ENCODE measurements at places on chromosomes 13 and 19.
A peak's percentile ranks its signal among the peaks of the same experiment; 100 is the strongest.

DNA sequence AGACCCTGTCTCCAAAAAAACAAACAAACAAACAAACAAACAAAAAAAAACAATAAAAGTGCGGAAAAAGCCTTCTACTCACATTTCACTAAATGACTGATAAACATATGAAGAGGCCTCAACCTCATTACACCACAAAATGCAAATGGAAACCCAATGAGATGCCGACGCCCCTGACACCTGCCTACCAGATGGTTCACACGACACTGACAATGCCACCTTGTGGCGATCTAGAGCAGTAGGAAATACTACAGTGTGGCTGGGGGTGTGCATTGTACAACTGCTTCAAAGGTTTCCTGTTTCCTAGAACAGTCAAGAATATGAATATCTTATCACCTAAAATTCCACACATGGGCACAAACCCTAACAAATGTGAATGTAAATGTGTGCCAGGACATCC lies 14.0 kb downstream of the SCGB2B2 start:
- peak; percentile 53 for DNase-seq

- no peak for DNase-seq
Measured at GRCh38 chr19:20357921-20358320, 190.9 kb downstream of the ZNF486 start.

GRCh38 chr13:38385153-38385891 lies 35.7 kb downstream of the UFM1 start:
- no peak for DNase-seq

DNA sequence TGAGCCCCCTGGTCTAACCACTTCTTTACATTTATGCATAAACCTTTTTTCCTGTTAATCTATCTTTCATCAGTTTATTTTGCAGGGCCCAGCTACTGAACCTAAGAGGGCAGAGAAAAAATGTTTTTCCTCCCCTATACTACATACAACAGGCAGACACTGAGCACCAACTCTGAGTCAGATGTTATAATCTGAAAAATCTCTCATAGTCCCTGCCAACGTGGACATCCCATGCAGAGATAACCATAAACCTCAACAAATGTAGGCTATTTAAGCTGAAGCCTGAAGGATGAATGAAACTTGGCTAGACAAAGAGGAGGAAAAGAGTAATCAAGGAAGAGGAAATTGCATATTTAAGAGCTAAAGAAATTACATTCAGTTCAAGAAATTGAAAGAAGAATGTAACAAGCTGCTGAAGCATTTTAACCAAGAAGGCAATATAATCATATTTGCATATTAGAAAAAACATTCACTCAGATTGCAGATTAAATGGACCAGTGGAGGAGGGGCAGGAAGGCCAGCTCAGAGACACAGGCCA lies 2.6 kb downstream of the NEK3 start:
- no peak for DNase-seq

DNA sequence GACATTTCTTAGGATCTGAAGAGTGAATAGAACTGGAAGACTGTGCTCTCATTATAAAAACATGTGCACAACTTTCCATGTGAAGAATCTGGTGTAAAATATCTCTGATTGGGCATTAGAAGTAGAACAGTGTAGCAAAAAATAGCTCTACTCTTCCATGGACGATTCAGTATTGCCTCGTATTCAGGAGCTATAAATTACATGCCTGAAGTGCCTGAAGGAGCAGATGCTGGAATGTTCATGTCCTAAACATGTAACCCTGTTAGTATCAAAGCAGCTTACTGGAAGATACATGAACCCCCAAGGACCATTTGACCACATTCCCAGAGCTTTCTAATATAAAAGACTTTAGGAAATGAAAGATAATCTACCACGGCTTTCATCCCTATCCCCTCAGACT lies 528.9 kb downstream of the DACH1 start:
- DNase-seq = no peak

GRCh38 chr19:10416083-10416379 lies 4.3 kb upstream of the PDE4A start:
- DNase-seq = no peak

DNA sequence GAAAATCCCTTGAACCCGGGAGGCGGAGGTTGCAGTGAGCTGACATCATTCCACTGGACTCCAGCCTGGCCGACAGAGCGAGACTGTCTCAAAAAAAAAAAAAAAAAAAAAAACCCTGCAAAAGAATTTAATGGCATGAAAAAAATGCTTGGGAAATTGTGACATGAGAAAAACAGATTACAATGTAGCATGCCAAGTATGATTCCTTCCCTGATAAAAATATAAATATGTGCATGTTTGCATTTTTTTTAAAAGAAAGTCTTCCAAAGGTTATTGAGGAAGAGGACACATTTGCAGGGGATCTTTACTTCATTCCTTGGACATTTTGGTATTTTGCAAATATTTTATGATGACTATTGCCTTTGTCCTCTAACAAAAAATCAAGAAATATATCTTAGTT lies 14.5 kb upstream of the ZBTB32 start:
- DNase-seq = no peak

- DNase-seq = no peak
Measured at GRCh38 chr13:103130681-103131210, 64.5 kb upstream of the SLC10A2 start.

- DNase-seq = no peak
Measured at GRCh38 chr19:50602496-50602895, 34.3 kb upstream of the LRRC4B start.

DNA sequence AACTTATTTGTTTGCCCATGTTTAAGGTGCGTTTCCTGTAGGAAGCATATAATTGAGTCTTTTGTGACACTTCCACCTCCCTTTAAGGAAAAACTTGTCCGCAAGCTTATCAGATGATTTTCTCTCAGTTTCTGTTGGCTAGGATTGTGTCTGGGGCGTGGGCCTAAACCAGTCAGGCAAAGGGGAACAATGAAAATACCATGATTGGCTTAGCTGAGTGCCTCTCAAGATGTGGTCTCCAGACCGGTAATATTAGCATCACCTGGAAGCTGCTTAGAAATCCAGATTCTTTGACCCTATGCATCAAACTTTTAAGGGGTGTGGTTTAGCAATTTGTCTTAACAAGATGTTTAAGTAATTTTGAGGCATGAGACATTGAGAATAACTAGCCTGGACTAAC lies 20.0 kb downstream of the SLAIN1 start:
- no peak for DNase-seq

- no peak for DNase-seq
Measured at GRCh38 chr13:100604918-100605710, 16.5 kb upstream of the GGACT start.

- DNase-seq = no peak
Measured at GRCh38 chr13:63167699-63168337, 1752.2 kb upstream of the PCDH20 start.

DNA sequence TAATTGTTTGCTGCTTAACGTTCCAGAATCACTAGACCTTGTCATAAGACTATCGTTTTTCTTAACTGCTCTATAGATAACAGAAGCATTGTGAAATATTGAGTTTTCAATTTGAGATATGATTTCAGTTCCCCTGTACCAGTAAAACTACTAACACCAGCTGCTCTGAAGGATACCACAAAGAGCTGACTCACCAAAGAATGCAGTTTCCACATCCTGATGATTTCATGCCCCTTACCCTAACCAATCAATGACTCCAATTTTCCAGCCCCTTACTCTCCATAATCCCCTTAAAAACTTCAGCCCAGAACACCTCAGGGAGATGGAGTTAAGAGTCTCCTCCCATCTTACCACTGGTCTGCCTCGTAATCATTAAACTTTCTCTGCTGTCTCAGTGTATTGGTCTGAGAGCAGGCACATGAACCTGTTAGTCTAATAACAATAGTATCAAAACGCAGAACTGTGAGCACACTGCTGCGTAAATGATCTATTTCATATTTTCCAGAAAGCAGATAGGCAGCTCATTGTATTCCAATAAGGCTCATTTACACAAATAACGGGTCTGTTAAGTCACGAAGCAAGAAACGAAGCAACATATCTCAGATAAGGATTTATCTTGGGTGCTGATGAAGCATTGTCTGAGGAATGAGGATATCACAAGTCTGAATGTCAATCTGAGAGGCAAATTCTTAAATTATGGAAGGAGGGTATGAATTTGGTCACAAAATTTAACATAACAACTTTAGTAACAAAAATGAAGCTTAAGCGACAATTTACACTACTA lies 14.1 kb upstream of the CCNA1 start:
- DNase-seq = no peak

GRCh38 chr13:111489301-111489700 lies 168.9 kb downstream of the TEX29 start:
- DNase-seq = no peak

- DNase-seq = peak; percentile 11
Measured at GRCh38 chr13:96967248-96967745, 27.0 kb downstream of the OXGR1 start.

DNA sequence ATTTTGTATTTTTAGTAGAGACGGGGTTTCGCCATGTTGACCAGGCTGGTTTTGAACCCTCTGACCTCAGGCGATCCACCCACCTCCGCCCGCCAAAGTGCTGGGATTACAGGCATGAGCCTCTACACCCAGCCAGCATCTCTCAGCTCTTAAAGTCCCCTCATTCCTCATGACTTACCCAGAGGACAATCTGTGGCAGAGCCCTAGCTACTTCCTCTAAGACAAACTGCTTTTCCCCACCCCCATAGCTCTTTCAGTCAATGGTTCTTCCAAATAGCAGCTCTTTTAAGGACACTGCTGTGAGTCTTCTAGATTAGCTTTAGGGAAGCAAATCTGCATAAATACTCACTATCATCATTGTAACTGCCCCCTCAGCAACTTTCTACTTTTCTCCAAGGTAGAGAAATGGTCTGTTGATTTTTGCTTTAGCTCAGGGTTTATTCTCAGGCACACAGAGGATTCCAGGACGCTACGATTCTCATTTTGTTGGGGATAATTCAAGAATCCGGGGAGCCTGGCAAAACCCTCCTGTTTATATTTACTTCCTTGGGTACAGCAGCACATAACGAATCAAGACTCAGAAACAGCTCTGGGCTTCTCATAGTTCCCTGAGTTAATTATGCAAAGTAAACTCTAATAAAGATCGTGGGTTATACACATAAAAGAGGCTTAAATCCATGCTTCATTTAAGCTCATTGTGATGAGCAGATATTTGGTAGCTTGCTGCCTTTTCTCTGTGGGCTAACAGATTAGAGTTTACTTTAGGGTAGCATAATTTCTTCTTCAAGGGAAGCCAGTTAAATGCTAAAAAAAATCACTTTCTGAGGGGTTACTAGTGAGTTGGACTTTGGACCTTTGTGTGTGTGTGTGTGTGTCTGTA lies 357.4 kb downstream of the TDRD3 start:
- peak; percentile 54 for DNase-seq

DNA sequence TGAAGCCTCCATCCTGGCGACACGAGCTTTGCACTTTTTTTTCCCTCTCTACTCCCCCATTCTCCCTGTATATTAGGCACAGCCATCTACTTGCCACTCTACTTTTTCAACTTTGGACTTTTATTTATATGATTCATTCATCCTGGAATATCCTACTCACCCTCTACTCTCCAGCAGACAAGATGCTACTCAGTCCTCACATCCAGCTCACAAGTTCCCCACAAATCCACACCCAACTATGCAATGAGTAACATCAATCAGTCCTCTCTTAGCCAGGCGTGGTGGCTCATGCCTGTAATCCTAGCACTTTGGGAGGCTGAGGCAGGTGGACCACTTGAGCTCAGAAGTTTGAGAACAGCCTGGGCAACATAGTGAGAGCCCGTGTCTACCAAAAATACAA lies 23.9 kb upstream of the URAD start:
- DNase-seq = no peak
